ENCODE measurements at places on chromosomes 7 and 10.
A peak's percentile ranks its signal among the peaks of the same experiment; 100 is the strongest.

DNA sequence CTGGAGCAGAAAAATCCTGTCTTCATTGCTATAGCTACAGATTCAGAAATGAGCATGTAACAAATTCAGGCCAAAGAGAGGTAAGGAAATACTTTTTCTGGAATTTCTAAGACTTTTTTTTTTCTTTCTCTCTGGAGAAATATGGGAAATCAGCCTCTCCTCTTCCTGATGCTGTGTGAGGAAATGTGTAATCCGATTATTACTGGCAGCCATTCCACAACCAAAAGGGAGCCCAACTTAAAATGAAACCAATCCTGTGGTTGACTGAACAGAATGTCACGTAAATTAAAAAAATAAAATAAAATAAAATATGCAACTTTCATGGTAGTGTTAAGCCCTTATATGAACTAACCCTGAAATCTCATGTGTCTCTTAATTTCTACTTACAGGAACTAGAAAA, 10.7 kb upstream of the POT1 start:
- DNase-seq: no peak

- DNase-seq: no peak
Measured at GRCh38 chr10:118958984-118959925, 70.3 kb upstream of the NANOS1 start.

DNA sequence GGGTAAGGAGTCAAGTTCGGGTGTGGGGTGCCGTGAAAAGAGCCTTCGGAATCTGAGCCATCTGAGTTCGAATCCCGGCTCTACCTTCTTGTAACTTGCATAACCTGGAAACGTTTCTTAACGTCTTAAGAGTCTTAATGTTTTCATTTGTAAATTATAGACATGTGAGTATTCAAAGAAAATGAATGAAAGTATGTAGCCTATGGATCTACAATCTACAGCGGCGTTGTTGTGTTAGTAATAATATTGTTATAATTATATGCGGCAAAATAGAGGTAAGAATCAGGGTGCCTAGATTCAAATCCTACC, 559 bp downstream of the VTI1A start:
- DNase-seq: no peak

GRCh38 chr7:1638215-1638661, 31.8 kb upstream of the ELFN1 start:
- DNase-seq: no peak

DNA sequence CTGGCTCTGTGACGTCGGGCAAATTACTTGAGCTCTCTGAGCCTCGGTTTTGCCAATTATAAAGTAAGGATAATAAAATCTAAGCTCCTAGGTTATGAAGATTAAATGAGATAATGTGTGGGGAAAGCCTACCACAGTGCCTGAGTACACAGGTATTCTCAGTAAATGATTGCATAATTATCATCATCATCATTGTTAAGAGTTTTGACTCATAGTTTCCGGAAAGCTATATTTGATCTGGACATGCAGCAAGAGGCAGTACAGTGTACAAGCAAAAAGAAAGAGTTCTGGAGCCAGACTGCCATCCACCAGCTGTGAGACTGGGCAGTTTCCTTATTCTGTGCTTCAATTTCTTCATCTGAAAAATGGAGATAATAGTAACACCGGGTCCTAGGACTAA, 155.6 kb upstream of the YAE1 start:
- no peak for DNase-seq

GRCh38 chr7:69599286-69599954, 1.1 kb downstream of the AUTS2 start:
- no peak for DNase-seq

DNA sequence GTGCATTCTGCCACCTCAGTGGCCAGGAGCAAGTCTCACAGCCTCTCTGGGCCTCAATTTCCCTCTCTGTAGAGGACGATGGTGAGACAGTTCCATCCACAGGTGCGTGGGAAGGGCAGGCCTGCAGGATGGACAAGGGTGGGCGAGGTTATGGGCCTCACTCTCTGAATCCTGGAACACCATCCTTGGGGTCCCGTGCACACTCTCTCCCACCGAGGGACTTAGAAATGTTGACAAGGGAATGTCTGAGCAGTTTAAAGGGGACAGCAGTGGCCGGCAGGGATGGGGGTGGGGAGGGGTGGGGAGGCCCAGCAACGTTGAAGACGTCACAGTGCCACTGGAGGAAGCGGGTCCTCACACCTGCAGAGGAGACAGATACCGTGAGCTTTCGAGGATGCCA, 111.5 kb downstream of the FOXL3 start:
- DNase-seq: no peak

- DNase-seq: peak; percentile 16
Measured at GRCh38 chr7:100683659-100684533, 10.2 kb downstream of the GIGYF1 start.

GRCh38 chr10:109996766-109997171, 11.0 kb upstream of the ADD3 start:
- no peak for DNase-seq

DNA sequence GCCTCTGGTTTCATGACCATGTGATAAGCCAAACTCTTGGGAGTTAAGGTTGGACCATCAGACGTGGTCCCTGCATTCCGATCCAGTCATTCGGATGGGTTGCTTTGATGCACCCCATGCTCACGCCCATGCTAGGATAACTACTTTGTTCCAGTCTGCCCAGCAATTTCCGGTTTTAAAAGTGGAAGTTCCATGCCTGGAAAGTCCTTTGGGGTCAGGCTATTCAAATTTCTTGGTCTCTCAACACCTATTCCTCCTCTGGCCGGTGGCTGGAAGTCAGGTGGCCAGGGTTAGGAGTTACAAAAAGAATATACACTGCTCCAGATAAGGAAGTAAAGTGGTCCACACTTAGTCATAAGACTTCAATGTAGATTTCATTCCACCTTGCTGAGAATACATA, 37.7 kb upstream of the HABP2 start:
- no peak for DNase-seq

All from GM12891 (cell line).